Tibial nerve (tissue), 4 donors: ENCODE measurements at places on chromosomes 1 and 21. TPM values are rescaled to one million over a fixed set of nuclear protein-coding genes. Genes with fewer than 3 reads are reported as not detected.

GRCh38 chr1:57411262-57411661 is 12.6 kb downstream of the DAB1 start:
- no peak for DNase-seq

GRCh38 chr1:7534061-7534825 is 236.9 kb upstream of the VAMP3 start:
- DNase-seq = no peak

- no peak for DNase-seq
Observed at GRCh38 chr1:59640851-59641250, 173.9 kb upstream of the HOOK1 start.

- DNase-seq = no peak
Observed at GRCh38 chr1:55154616-55155015, 60.5 kb downstream of the USP24 start.

- no peak for DNase-seq
Observed at GRCh38 chr1:180503280-180503862, 994 bp upstream of the ACBD6 start.

Gene ZNF326
- total RNA-seq = 25.3 TPM
